D341Med (cell line): ENCODE measurements at places on chromosomes 1 and 21.
A peak's percentile ranks its signal among the peaks of the same experiment; 100 is the strongest.

DNA sequence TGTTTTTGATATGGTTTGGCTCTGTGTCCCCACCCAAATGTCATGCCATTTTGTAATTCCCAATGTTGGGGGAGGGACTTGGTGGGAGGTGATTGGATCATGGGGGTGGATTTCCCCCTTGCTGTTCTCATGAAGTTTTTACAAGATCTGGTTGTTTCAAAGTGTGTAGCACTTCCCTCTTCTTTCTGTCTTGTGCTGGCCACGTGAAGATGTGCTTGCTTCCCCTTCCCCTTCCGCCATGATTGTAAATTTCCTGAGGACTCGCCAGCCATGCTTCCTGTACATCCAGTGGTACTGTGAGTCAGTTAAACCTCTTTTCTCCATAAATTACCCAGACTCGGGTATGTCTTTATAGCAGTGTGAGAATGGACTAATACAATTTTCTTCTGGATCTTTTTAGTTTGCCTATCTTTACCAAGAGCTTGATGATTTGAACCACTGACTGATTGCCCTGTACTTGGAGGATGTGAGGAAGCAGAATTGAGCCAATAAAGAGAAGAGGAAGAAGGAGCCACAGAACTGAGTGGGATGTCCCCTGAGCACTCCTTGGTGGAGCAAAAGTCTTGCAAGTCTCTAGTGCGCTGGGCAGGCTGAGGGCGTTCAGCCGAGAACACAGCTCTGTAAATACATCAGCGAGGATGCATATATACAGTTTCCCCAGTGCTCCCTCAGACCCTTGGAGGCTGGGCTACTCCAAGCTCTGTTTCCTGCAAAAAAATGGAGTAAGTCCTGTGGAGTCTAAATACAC lies 102.6 kb downstream of the CYYR1 start:
- DNase-seq = no peak

GRCh38 chr1:37947364-37947763 lies 511 bp upstream of the INPP5B start:
- DNase-seq = no peak

GRCh38 chr1:41349361-41350054 lies 11.7 kb upstream of the FOXO6 start:
- DNase-seq = no peak

DNA sequence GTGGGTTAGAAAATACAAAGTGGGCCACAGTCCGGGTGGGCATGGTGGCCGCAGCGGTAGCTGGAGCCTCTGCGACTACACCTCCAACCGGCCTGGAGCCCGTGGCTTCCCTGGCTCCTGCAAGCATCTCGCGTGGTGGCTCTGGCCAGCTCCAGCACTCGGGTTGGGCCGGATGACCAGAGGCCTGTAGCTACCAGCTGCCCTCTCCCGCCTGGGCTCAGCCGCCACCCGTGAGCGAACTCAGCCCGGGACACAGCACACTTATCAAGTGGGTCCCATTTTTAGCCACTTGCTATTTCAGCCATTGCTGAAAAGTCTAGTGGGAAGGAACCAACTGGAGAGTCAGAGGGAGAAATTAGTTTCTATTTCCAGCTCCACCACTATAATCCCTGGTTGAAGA lies 107.7 kb upstream of the CACYBP start:
- peak; percentile 30 for DNase-seq

- DNase-seq = no peak
Observed at GRCh38 chr1:228306275-228307217, 98.7 kb downstream of the OBSCN start.

DNA sequence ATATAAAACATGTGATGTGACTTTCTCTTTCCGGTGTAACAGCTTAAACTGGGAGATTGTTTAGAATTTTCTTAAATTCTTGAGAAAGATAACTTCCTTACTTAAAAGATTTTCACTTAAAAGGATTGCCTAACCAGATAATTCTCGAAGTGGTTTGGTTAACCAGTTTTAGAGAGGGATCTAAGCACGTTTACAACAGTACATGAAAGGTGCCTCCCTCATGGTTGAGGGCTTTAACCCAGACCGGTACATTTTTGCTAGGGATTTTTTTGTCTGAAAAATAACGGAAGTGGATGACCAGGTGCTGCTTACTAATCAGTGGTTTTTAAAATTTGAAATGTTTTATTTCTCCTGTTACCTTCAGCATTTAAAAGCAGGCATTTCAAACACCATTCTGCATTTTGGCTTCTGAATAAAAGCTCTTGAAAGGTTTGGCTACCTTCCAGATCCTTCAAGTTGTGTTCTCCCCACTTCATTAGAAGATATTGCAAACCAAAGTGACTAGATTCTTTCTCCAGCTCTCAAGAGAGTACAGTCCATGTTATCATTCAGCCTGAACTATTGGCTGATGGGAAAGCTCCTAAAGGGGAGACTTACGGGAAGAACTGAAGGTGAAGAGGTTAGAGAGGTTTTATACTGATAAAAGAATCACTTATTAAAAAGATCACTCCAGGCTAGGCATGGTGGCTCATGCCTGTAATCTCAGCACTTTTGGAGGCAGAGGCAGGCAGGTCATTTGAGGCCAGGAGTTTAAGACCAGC lies 12.8 kb downstream of the S100PBP start:
- no peak for DNase-seq

- no peak for DNase-seq
Observed at GRCh38 chr1:26119892-26120608, 8.4 kb downstream of the PDIK1L start.

- DNase-seq = peak; percentile 21
Observed at GRCh38 chr1:212782422-212783154, 9.0 kb downstream of the NSL1 start.

DNA sequence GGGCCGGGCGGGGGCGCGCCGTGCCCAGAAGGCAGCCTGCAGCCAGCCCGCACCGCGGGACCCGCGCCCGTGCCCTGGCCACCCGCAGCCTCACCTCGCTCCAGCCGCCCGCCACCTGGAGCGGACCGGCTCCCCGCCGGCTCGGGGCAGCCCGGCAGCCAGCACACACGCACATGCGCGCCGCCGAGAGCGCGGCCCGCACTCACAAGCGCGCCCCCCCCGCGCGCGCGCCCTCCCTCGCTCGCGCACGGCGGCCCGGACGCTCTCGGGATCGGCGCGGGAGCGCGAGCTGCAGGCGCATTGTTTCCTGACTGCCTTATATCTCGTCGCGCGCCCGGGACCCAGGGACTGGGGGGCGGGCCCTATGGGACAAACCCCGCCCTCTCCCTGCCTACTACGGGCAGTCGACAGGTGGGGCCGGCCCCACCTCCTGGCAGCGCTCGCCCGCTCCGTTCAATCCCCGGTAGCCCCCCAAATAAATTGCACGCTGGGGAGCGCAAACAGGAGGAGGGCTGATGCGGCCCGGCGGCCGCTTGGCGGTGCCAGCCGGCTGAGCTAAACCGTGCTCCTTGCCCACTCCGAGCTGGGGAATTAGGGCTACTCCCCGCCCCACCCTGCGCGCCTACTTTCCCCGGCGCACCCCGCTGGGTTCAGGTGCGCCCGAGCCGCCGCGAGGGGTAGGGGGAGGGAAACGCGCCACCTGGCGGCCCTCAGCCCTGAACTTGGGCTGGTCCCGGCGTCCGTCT lies at the start of gene MYCL:
Gene MYCL (minus strand): TSS at position 204 of the 746 bp plus-strand sequence. CDS start 483 bp downstream, outside the sequence.
- peak; percentile 87 for DNase-seq

DNA sequence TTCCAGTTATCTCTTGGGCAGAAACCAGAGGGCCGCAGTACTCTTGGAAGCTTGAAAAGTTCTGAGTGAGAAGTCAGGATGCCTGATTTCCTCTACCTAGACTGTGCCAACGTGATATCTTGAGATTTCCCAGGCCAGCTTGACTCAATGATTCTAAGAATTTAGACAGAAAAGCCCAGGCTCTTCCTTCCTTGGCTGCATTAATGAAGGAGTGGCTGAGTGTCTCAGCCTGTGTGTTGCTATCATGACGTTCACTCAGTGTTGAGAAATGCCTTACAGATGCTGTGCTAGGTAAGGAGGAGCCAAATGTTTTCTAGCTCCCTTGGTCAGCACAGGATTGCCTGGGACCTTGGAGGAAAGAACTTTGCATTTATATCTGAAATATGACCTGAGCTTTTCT lies 454.1 kb upstream of the USP24 start:
- DNase-seq = no peak

- DNase-seq = no peak
Observed at GRCh38 chr1:10969267-10969970, 43.0 kb upstream of the TARDBP start.

GRCh38 chr1:9069326-9070100 lies at the start of gene SLC2A5:
Gene SLC2A5 (minus strand): TSS chr1:9069635. CDS start chr1:9069536, 99 bp downstream.
- DNase-seq = no peak

DNA sequence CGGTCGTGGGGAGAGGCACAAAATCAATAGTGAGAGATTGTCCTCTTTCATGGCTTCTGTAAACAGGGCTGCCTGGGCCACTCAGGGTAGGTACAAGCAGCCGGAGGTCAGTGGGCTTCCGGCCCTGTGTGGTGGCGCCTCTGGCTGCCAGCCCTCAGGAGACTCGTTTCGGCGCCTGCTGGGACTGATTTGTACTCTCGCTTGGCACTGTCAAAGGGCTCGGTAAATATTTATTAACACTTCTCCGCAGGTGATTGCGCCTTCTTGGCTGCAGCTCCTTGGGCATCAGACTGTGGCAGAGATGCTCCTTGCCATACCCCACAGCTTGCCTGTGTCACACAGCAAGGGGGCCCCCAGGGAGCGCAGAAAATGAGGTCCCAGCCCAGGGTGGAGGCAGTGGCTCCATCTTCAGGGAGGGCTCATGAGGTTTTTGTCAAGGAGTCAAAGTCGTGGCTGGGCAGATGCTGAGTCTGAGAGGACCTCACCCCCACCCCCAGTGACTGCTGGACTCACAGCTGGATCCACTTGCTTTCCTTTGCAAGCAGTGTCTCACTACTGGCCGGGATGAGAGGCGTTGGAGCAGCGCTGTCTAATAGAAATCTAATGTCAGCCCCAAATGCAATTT lies 262.5 kb downstream of the GRIK3 start:
- DNase-seq = no peak

DNA sequence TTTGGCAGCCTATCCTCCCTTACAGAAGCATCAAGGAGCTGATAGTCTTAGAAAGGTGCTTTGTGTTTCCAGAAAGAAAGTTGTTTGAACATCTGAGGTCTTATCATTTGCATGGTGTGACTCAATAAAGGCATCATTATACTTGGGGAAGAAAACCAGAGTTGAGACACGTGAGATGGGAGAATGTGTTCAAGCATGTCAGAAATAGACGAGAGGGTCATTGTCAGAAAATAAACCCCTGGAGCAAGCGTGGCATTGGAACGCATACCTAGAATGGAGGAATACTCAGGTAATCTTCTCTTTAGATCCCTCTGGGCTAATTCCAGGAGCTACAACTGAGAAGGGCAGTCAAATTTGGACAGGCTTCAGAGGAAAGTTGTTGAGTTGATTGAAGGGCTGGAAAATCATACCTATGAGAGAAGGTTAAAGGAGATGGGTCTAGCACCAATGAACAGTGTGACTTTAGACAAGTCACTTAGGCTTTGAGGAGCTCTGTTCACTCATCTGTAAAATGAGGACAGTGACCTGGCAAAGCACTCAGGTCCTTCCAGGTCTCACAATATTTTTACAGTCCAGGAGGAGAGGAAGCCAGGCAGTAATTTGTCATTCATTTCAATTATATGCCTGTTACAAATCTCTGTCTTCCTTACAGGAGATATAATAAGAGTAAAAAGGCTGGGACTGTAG lies 101.3 kb upstream of the C1orf21 start:
- no peak for DNase-seq

- DNase-seq = no peak
Observed at GRCh38 chr1:179786815-179787685, 44.0 kb downstream of the FAM163A start.

GRCh38 chr1:220882061-220882891 lies 3.0 kb downstream of the HLX start:
- DNase-seq = peak; percentile 70

GRCh38 chr1:25484096-25484495 lies 53.4 kb downstream of the MACO1 start:
- DNase-seq = no peak

- DNase-seq = no peak
Observed at GRCh38 chr1:166086113-166086883, 80.5 kb downstream of the FAM78B start.

- no peak for DNase-seq
Observed at GRCh38 chr1:240090014-240090413, 1.7 kb upstream of the FMN2 start.

DNA sequence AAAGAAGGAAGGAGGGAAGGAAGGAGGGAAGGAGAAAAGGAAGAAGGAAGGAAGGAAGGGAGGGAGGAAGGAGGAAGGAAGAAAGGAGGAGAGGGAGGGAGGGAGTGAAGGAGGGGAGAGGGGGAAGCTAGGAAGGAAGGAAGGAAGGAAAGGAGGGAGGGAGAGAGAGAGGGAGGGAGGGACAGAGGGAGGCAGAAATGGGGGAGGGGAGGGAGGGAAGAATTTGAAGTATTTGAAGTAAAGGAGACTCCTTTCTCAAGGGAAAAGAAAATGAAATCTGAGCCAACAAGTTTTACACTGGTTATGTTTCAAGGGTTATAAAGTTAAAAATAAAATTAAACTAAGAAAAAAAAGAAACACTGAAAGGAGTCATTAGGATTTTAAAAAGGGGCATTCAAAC lies 431.4 kb downstream of the BRINP3 start:
- no peak for DNase-seq

- DNase-seq = no peak
Observed at GRCh38 chr1:204476563-204476962, 18.0 kb downstream of the PIK3C2B start.

- no peak for DNase-seq
Observed at GRCh38 chr21:40850071-40850470, 3.1 kb upstream of the DSCAM start.

- DNase-seq = no peak
Observed at GRCh38 chr1:162564762-162565218, 3.3 kb downstream of the UAP1 start.
